ENCODE measurements at places on chromosomes 2 and 18.
A peak's percentile ranks its signal among the peaks of the same experiment; 100 is the strongest.

DNA sequence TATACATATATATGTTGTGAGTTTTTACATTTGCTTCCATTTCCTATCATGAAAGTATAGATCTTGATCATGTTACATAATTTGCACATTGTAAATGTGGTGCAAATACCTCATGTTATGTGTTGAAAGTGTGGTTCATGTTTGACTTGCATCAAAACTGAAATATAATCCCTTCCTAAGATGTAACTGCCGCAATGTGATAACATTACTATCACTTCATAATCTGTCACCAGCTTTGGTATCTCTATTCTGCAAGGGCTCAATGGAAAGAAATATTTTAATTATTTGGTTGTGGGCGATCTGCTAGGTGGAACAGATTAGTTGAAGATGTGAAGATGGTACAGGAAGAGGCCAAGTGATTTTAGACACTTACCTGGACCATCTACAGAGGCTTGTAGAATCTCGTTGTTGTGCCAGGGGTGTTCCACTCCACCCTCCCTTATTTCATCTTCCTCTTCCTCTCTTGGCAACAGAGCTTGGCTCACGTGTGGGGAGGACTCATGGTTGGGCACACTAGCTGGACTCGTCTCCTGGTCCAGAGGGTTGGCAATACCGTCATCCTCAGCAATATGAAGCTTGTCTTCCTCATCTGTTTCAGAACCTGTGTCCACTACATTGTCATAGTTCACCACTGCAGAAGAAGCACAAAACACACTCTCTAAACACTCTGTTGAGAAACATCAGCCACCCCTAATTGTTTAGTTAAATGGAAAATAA is 90.4 kb downstream of the ZEB2 start:
- DNase-seq: no peak

DNA sequence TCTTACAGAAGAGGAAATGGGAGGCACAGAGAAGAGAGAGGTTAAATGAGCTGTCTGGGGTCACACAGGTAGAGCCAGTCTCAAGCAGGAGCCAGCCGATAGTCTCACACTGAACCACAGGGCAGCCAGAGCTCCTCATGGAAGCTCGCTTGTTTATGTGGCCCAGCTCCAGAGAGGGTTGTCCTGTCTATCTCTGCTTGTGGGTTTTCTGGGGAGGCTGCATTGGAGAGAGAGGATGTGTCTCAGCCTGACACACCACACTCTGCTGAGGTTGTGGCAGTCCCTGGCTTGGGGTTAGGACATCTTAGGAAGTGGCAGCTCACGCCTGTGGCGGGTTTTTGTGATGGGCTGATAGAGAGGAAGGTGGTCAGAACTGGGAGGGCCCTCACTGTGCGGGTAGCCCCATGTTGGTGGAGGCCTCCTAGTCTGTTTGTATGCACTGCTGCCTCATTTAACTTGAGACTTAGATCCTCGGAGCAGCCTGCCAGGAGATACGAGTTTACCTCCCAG is 52.3 kb downstream of the TCF7L1 start:
- no peak for DNase-seq

DNA sequence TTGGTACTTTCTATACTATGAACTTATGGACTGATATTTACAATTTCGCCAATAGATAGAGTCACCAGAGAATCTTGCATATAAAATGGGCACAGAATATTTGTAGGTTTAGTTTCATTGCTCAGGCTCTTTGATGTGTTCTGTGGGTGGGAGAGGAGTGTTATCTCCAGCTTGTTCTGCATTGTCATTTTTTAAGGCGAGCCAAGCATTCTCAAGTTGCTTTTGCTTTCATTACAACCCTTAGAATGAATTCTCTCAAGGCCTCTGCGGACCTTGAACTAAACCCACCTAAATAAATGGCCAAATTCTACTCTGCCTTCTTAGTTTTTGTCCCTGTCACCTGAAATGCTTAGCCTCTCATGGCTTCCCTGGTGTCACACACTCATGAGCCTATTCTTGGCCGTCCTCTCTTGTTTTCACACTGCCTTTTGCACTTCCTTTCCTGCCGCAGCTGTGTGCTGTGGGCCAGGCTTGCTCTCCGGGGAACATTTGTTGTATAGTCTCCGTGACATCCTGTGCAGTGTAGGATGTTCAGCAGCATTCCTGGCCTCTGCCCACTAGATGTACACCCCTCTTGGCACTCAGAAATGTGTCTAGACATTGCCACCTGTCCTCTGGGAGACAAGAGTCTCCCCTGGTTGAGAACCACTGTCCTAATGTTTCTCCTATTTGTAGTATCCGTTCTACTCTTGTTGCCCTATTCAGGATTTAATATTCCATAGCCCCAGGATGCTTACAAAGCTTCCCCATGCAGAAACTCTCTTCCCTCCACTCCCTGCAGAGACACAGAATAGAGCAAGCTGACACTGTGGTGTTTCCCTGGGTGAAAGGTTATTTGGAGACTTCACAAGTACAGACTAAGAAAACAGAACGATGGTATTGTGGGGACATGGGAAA is 255.6 kb downstream of the PTPRM start:
- DNase-seq: no peak

DNA sequence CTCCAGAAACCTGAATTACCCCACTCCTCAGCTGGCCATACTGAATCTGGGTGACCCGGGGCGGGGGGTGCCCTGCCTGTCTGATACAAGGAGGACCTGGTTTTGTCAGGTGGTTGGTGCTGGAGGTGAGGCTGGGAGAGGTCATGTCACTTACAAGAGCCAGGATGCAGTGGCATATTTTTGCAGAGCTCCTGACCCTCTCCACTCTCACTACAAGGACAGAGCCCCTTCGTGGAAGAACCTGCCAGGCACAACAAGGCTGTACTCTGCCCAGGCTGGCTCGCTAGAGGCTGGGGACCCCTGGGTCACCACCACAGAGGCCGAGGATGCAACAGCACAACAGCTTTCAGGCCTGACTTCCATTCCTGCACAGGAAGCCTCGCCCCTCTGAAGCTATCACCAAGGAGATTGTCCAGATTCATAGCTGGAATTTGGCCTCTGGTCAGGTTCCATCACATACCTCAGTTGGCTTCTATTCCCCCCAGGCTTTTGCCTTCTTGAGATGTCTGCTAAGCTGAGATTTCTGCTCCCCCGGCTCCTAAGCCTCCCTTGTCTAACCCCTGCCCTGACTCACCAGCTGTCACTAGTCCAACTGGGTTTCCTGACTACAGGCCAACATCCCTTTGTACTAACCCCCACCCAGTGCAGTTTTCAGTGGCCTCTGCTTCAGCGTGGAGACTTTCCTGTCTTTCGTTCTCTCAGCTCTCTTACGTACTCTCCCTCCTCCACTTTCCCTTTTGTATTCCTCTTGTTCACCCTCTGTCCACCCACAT is 132.5 kb upstream of the EPAS1 start:
- DNase-seq: peak; percentile 14

DNA sequence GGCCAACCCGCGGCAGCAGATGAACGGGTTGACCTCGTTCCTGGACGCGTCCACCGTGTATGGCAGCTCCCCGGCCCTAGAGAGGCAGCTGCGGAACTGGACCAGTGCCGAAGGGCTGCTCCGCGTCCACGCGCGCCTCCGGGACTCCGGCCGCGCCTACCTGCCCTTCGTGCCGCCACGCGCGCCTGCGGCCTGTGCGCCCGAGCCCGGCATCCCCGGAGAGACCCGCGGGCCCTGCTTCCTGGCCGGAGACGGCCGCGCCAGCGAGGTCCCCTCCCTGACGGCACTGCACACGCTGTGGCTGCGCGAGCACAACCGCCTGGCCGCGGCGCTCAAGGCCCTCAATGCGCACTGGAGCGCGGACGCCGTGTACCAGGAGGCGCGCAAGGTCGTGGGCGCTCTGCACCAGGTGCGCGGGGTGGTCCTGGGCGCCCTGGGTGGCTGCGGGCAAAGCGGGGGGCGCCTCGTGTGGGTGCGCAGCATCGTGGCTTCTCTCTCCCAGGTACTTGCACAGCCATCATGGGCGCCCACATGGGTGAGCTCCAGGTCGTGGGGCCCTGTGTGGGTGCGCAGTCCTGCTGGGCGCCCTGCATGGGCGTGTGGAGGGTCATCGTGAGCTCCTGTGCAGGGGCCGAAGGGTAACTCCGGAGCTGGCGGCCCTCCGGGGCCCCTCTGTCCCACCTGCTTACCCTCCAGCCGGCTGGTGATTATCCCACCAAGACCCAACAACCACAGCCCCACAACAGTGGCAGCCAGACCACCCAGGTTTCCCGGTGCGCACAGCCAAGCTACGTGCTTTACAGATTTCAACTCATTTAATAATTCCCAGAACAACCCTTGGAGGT is 64.2 kb downstream of the TPO start:
- no peak for DNase-seq

DNA sequence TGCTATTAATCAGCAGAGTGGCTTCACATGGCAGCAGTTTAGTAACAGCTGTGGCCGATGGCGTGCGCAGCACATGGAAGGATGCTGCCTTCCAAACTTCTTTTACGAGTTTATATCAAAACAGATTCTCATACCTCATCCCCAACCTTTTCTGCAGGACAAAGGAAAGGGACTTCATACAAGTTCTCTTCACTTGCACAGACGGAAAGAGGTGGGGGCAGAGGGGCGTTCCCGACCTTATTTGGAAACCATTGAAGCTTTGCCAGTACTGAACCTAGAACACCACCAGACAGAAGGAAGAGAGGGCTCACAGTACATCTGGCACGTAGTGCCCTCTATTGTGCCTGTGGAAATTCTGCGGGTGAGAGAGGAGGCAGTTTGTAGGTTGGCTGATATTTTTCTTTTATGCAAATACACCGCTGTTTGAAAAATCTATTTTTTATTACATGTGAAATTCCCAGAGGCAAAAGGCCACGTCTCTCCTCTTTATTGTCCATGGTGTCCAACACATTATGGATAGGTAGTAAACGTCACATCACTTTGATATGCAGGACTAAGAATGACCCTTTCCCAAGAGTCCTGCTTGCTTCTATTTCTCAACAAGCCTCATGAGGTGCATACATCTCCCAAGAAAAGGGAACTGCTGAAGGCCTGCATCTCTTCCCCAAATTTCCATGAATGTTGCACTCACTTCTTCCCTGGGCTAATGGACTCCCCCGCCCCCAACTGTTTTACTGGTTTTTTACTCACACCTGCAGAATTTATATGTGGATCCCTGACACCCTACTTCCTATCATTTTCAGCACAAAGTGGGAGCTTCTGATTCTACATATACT is 31.3 kb downstream of the COLEC12 start:
- no peak for DNase-seq

GRCh38 chr2:84911135-84911678 is 5.8 kb downstream of the TMSB10 start:
- DNase-seq: no peak

GRCh38 chr2:53247956-53248735 is 519.5 kb upstream of the CHAC2 start:
- no peak for DNase-seq

DNA sequence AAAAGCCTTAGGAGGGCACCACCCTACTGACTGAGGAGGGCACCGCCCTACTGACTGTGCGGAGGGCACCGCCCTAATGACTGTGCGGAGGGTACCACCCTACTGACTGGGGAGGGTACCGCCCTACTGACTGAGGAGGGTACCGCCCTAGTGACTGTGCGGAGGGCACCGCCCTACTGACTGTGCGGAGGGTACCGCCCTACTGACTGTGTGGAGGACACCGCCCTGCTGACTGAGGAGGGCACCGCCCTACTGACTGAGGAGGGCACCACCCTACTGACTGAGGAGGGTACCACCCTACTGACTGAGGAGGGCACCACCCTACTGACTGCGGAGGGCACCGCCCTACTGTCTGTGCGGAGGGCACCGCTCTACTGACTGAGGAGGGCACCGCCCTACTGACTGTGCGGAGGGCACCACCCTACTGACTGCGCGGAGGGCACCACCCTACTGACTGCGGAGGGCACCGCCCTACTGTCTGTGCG is 150.2 kb upstream of the NFATC1 start:
- no peak for DNase-seq

DNA sequence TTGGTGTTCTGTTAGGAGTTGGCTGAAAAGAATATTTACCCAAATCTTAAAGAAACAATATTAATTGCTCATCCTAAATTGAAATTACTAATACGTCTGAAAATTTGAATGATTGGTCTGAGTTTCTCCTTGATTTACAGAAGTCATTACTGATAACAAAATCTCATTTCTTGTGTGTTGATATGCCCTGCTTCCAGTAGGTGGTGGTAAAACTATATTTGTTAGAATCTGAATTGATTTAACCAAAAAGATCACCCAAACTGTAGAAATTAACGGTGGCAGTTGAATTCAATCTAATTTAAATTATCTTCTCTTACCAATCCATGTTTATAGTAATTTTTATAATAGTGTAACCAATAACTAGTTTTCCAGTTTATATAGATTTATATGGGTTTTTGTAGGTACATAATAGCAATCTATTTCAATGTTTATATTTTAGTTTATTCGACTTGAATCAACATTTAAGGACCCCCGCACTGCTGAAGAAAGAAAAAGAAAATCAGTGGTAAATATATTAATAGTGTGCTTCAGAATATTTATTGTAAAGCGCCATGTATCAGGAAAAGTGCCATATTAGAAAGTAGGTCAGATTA is 38.3 kb downstream of the PAPOLG start:
- peak; percentile 24 for DNase-seq

- no peak for DNase-seq
Observed at GRCh38 chr2:43125090-43125998, 101.1 kb downstream of the ZFP36L2 start.

DNA sequence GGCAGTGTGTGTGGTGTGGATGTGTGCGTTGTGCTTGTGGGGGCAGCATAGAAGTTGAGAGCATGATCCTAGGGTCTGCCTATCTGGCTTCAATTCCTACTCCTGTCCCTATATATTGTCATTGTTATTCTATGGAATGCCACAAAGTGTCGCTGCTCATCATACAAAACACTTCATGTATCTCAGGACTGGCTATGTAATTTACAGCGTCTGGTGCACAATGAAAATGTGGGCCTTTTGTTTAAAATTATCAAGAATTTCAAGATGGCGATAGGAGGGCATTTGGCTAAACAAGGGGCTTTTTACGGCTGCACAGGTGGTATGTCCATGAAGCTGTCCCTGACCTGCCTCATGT is 3.4 kb downstream of the SERPINB2 start:
- no peak for DNase-seq

- DNase-seq: no peak
Observed at GRCh38 chr2:231450548-231450989, 13.7 kb downstream of the NCL start.

DNA sequence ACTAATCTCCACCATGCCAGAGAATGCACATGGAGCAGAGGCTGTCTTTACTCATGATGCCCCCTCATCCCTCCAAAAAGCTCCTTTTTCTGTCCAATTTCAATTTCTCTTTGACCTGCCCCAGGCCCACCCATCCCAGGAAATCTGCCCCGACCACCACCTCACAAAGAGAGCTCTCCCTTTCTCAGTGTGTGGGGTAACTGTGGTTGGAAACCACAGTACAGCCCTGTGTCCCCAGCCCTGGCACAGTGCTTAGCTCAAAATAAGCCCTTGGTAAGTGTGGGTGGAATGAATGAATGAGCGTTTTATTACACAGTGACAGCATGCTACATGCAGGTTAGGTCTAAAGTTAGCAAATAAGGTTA is 43.7 kb upstream of the CAB39 start:
- no peak for DNase-seq
